ENCODE measurements at places on chromosomes 3 and 15.

- DNase-seq = no peak
Measured at GRCh38 chr3:188326968-188327367, 173.0 kb downstream of the LPP start.

DNA sequence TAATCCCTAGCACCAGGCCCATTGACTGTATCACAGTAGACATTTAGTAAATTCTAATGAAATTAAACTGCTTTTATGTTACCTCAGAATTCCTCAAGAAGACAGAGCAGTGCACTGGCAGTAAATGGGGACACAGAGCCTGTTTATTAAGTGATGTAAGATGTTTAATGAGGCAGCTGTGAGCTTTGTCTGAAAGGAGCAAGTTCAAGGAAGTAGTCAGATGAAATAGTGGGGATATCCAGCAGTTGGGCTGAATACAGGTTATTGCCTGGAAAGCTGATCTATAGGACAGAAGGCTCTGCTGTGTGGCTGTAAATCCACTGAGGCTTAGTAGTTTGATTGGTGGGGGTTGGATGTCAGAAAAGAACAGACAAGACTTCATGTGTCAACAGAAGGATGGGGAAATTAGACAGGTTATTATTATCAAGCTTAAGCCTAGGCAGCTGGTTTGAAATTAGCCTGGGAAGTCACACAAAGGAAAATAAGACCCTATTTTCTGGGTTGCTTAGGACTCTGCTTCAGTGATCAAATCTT, 62.2 kb downstream of the PFN2 start:
- DNase-seq = no peak

DNA sequence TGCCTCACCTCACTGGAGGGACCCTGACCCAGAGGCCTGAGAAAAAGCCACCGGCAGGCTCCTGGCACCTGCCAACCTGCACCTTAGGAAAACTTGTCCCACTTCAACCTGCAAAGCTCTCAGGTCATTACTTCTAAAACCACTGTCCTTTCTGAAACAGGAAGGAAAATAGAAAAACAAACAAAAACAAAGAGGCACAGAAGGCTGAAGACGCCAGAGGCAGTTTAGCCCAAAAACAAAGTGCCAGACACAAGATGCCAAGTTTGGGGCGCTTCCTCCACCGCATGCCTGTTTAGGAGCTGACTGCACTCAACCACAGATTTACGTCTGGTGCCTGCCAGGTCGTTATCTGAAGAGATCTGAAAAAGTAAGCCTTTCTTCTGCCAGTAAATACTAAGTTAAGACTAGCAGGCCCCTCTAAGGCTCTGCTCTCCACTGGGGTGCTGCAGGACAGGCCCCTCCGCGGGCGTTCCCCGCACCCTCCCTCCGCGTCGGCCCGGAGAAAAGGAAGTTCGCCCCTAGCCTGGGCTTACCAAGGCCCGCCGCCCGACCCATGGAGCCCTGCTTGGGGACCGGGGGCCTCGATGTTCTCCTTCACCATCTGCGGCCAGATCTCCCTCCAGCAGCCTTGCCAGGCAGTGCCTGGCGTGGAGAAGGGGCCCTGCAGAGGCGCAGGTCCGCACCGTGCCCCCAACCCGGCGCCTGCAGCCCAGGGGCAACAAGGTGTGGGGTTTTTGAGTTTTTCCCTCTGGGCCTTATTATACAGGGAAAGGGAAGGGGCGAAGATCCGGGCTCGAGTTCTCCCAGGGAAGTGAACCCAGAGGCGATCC, 1.3 kb downstream of the GOLGA8A start:
- DNase-seq = no peak

DNA sequence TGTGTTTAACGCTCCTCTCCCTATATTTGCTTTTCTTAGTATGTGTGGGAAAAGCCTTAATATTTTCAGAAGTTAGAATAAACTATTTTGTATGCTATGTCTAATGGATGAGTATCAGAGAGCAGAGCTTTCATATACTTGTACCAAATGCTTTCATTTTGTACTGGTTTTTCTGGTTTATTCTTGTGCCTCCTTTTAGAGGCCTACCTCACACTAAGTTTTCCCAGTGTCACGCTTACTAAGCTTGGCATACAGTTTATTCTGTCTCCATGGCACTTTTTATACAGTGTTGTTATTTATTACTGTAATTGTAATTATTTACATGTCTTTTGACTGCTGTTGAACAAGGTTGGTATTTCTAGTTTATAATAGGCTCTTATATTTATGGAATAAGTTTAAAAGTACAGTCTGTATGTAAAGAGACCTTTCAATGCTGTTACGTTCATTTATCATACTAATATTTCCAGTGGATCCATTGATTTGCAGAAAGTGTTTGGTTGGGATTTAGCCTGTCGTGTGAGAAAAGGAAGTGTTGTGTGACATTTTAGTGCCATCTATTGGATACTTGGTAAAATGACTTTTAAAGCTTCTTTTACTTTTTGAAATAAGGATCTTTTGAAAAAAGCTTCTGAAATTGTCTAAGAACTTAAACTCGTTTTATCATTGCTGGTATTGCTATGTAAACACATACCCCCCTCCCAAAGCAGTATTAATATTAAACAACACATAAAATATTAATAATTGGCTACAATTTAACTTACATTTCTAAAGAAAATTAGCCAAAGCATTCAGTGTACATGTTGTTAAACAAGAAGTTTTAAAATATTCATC, 5.2 kb upstream of the EBLN2 start:
- DNase-seq = peak; percentile 67

- DNase-seq = no peak
Measured at GRCh38 chr3:32132121-32132520, 25.7 kb downstream of the GPD1L start.

- peak; percentile 33 for DNase-seq
Measured at GRCh38 chr3:13884851-13885703, 5.2 kb upstream of the WNT7A start.

GRCh38 chr3:78725703-78726246, 1042.0 kb downstream of the ROBO1 start:
- DNase-seq = no peak

DNA sequence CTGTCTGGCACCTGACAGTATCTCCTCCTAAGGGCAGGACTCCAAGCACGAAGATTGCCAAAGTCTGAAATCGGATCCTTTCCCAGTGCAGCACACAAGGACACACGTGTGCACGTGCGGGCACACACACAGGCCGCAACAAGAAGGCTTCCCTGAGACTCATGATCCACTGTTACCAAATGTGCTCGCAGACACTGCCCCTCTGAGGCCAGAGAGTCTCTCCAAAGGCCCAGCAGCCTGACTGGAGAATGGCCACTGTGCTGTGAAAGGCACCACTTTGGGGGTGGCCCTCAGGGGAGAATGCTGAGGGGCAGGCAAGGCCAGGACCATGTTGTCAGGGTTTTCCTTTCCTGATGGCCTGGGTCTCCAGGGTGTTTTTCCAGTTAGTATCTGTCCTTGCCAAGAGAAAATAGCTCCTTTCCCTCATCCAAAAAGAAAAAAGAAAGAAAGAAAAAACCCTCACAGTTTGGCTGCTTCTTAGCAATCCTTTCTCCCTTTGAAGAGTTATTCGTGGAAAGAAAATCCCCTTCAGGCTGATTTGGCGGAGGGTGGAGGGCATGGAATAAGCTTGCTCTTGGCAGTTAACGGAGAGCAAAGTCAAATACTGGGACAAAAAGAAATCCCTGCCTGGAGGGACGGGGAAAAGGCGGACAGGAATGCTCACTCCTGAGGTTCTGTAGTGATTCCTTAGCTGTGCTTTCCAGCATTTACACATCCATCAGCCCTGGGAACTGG, 112.2 kb upstream of the ETV5 start:
- DNase-seq = no peak

DNA sequence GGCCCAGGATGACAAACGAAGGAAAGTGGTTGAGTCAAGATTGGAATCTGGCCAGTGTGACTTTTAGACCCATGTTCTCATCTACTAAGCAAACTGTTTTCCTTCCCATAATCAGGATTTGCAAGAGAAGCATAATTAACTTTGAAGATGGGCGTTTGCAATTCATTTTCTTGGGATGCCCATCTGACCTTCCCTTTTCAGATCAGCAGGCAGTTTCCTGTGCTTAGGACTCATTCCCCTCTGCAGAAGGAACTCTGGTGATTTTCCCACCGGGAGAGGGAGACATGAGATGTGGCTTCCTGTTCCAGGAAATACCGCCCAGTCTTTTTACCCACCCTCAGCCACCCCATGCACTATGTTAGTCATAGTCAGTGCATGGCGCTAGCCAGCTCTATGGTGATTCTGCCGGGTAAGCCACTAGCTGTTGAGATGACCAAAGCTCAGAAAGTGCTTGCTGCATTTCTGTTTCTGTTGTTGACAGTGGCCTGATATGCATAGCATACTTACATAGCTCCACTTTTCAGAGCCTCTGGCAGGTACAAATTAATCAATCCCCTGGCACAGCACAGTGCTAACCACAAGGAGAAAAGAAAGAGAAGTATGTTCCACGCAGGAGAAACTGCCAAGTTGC, 129.4 kb downstream of the VGLL4 start:
- peak; percentile 42 for DNase-seq

DNA sequence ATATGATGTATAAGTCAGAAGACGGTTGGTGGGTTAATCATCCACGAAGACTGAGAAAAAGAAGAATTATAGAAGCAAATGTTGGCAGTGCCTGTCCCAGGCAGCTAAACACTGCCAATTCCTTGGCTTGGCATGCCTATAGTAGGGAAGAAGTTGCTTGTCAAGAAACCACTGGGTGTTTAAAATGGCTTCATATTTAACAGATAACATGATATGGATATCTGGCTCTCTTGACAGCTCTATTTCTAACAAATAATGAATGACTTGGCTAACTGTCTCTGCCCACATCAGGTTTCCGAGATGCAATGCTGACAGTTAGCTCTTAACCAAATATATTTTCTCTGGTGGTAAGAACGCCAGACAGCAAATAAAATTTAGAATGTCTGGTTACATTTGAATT, 341.7 kb upstream of the KCNMB2 start:
- DNase-seq = no peak

- no peak for DNase-seq
Measured at GRCh38 chr3:169948559-169949448, 17.8 kb upstream of the SEC62 start.

- DNase-seq = no peak
Measured at GRCh38 chr3:181808053-181808452, 96.3 kb downstream of the SOX2 start.

- no peak for DNase-seq
Measured at GRCh38 chr3:12750223-12750622, 8.8 kb downstream of the TMEM40 start.

GRCh38 chr3:2098398-2099027, at the start of gene CNTN4:
CNTN4 (plus strand) TSS chr3:2098866.
- DNase-seq = no peak

DNA sequence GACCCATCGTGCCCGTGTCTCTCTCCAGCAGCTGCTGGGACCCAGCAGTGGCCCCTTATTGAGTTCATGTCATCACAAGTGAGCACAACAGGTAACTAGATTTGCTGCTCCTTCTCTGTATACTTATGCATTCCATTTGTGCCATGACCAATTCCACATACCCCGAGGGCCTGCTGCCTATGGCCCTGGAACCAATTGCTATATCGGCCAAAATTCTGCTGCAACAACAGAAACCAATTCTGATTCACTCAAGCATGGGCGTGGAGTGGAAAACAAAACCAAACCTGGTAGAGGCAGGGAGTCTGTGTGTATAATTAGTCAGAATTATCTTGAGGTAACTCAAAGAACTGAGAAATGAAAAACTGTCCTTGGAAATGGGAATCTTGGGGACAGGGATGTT, 516.6 kb downstream of the EPHB1 start:
- no peak for DNase-seq

DNA sequence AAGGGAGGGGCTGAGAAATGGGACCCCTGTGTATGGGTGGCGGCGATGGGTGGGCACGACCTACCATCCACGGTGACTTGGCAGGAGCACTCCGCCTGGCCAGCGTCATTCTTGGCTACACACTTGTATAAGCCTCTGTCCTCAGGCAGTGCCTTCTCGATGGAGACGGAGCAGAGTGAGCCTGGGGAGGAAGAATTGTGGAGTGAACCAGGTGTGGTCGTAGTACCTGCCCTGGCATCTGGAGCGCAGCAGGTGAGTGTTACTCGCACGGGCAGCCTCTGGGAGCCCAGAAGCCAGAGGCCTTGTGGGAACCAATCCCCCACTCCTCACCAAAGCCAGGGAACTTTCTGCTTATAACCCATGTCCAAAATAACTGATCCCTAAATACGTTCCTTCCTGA, 107.8 kb upstream of the HACD2 start:
- DNase-seq = no peak

GRCh38 chr3:51568996-51569395, 30.5 kb downstream of the RAD54L2 start:
- peak; percentile 34 for DNase-seq

DNA sequence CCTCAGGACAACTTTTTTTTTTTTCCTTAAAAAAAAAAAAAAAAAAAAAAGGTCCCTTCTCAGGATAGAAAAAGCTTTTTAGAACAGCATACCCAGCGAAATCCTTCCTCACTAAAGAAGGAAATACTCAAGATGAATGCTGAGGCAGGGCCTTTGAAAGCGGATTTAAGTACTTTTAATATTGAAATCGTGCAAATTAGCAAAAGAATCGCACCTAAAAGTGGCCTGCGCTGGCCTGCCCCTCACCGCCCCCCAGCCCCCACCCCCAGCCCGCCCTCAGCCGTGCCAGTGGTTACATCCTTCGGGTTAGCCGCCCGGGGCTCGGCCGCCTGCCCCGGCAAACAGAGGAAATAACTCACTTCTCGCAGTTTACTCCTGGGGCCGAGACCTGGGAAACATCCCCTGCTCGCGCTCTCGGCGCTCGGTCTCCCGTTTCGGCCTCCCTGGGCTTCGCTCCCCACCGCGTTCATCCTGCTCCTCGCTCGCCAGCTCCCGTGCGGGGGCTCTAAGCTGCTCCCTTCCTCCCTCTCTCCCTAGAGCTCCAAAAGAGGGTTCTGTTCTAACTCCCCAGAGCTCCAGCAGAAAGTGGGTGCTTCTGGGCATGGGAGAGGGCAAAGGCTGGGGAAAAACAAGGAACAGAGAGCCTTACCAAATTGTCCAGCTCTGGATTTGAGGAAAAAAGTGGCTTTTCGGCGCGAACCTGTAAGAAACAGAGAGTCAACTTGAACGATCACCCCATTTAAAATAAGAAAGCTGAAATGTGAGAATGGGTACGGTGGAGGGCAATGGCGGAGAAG, 5.2 kb downstream of the MEIS2 start:
- DNase-seq = no peak

DNA sequence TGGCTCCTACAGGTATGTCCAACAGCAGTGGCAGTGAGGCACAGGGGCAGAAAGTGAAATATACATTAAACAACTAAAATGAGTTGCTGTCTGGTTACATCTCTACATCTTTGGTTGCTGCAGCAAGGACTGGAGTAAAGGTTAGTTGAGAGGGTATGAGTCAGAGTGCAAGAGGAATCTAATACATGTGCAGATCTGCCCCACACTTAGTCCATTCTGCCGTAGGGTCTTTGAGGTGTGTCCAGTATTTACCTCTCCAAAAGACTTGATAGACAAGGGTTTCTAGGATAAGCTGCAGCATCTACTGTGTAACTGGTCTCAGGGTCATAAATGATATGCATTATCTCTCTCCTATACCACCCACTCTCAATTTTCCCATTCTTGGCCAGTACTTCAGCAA, 6.2 kb upstream of the NEDD4 start:
- DNase-seq = no peak

DNA sequence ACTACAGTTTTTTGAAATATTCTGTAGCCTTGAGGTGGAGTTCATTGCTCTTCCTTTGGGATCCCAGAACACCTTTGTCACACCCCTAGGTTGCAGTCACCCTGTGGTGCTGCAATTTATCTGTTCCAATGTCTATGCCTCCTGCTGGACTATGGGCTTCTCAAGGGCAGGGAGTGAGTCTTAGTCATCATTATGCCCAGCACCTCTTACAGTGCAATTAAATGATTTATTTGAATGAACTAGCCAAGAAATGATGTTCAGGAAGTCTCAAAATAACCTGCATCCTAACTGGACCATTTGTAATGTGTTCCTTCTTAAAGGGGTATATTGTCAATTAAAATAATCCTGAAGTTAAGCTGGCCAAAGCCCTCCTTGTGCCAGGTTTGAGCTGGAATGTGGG, 28.5 kb downstream of the SHC4 start:
- DNase-seq = no peak
